Vagina (tissue), 2 donors: ENCODE measurements at places on chromosomes 6 and 20. TPM values are rescaled to one million over a fixed set of nuclear protein-coding genes. Genes with fewer than 3 reads are reported as not detected.

SLC35D3 gene
- total RNA-seq, result not detected

PSMG4 gene
- 25.0 TPM for total RNA-seq

ADGRF5 gene
- 10.3 TPM for total RNA-seq

EYS gene
- total RNA-seq, result not detected

DOP1A gene
- 33.1 TPM for total RNA-seq

AGER gene
- 8.1 TPM for total RNA-seq

VARS2 gene
- total RNA-seq, result 18.9 TPM

ULBP3 gene
- total RNA-seq, result 1.7 TPM

CCDC167 gene
- total RNA-seq, result 34.6 TPM

ARG1 gene
- total RNA-seq, result not detected

HS3ST5 gene
- not detected for total RNA-seq

SOX18 gene
- total RNA-seq, result 57.2 TPM

C6orf132 gene
- 78.6 TPM for total RNA-seq

POLR3F gene
- total RNA-seq, result 8.1 TPM

TCP11 gene
- total RNA-seq, result not detected

CNR1 gene
- 6.1 TPM for total RNA-seq

SLC52A3 gene
- total RNA-seq, result 1.7 TPM

RSPH9 gene
- total RNA-seq, result 0.74 TPM

MROH8 gene
- 1.5 TPM for total RNA-seq

MYH7B gene
- total RNA-seq, result under 0.01 TPM

PRSS35 gene
- total RNA-seq, result not detected

CDC25B gene
- 26.5 TPM for total RNA-seq

PTCRA gene
- not detected for total RNA-seq

SMIM28 gene
- total RNA-seq, result not detected

COL12A1 gene
- 130 TPM for total RNA-seq

NOTCH4 gene
- total RNA-seq, result 18.2 TPM

RAET1E gene
- total RNA-seq, result 27.5 TPM

HFE gene
- total RNA-seq, result 7.6 TPM

FAM209B gene
- not detected for total RNA-seq

RGL2 gene
- 41.5 TPM for total RNA-seq

TFEB gene
- 37.8 TPM for total RNA-seq

PET117 gene
- 6.1 TPM for total RNA-seq

L3MBTL3 gene
- 19.6 TPM for total RNA-seq

RALGAPA2 gene
- total RNA-seq, result 31.9 TPM

ACTR5 gene
- 18.4 TPM for total RNA-seq

BPIFA1 gene
- not detected for total RNA-seq

UBR2 gene
- 23.6 TPM for total RNA-seq

IPCEF1 gene
- 2.0 TPM for total RNA-seq

PKIB gene
- total RNA-seq, result 2.7 TPM

HLA-DPA1 gene
- total RNA-seq, result 82.3 TPM

SEMG2 gene
- total RNA-seq, result not detected

CRISP3 gene
- 19.2 TPM for total RNA-seq

METTL24 gene
- total RNA-seq, result 6.6 TPM

MEP1A gene
- not detected for total RNA-seq

RBBP8NL gene
- 1.7 TPM for total RNA-seq

DXO gene
- total RNA-seq, result 15.5 TPM

AFG1L gene
- 3.7 TPM for total RNA-seq

SPO11 gene
- not detected for total RNA-seq

OR2B6 gene
- not detected for total RNA-seq

EEF1A2 gene
- 9.8 TPM for total RNA-seq

BANF2 gene
- total RNA-seq, result not detected

HLA-DRA gene
- total RNA-seq, result 158 TPM

C6orf58 gene
- total RNA-seq, result not detected
